ENCODE measurements at places on chromosomes 6 and 20.

DNA sequence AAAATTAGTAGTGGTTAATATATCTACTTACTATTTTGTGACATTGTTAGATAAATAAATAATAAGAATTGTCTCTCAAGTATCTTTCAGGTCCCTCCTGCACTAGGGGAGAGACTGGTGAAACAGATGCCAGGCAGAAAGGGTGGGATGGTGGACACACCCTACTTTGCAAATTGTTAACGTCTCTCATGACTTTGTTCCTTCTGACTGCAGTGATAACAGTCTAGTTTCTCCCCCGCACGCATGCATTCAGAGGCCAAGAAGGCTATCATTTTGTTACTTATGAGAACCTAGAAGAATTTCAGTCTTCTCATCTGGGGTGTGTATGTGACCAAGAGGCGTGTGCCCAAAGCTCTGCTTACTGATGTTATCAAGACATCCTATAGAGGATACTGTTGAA lies 152.3 kb downstream of the EDN1 start:
- no peak for DNase-seq

DNA sequence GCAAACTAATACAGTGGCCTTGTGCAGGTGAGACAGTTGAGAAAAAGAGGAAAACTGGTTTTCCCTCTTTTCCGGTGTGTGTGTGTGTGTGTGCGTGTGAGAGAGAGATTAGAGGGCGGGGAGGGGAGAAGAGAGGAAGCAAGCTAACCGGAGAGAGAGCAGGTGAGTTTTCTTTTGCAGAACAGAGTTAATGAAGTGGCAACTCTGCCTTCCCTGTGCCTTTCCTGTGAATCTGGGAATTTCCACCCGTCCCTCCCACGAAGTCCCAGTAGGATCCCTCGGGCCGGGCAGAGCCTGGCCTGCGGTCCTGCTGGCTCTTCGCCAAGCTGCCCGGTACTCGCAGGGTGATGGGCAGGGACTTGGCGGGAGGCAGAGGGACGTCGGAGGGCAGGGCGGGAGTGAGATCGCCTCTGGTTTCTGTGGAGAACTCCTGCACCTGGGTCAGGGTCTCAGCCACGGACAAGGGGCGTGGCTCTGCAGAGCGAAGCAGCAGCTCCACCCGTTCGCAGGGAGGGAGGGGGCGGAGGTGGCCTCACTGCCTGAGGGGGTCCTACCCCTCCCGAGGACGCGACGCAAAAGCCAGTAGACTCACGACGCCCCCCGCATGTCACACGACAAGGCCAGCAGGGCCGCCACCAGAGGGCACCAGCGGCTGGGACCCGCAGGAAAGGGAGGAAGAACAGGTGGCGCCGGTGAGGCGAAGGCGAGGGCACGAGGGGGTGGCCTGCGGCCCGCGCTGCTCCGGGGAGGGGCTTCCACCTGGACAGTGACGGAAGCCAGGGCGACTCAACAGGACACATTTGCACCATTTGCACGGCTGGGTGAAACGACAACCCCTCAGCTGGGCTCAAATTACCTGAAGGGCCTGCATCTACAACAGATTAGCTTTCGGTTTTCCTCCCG lies 51.2 kb upstream of the RNF182 start:
- DNase-seq: peak; percentile 58

GRCh38 chr20:59153355-59153681 lies 10.3 kb upstream of the ZNF831 start:
- DNase-seq: no peak

DNA sequence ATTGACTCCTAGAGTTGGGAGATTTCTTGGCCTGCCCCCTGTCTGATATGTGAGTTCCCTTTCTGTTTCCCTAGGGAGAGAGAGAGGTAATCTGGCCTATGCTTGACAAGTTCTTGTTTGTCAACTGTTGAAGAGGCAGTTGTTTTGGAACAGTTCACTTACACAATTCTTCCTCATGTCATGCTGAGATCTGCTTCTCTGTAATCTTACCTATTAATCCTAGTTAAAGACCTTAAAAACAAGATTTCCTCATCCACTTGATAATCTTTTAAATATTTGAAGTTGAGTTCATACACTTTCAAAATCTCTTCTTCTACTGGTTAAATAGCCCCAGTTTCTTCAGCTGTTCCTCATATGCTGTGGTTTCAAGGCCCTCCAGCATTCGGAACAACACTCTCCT lies 89.9 kb downstream of the FIG4 start:
- no peak for DNase-seq

GRCh38 chr6:124203101-124203811 lies 399.6 kb downstream of the NKAIN2 start:
- DNase-seq: no peak

DNA sequence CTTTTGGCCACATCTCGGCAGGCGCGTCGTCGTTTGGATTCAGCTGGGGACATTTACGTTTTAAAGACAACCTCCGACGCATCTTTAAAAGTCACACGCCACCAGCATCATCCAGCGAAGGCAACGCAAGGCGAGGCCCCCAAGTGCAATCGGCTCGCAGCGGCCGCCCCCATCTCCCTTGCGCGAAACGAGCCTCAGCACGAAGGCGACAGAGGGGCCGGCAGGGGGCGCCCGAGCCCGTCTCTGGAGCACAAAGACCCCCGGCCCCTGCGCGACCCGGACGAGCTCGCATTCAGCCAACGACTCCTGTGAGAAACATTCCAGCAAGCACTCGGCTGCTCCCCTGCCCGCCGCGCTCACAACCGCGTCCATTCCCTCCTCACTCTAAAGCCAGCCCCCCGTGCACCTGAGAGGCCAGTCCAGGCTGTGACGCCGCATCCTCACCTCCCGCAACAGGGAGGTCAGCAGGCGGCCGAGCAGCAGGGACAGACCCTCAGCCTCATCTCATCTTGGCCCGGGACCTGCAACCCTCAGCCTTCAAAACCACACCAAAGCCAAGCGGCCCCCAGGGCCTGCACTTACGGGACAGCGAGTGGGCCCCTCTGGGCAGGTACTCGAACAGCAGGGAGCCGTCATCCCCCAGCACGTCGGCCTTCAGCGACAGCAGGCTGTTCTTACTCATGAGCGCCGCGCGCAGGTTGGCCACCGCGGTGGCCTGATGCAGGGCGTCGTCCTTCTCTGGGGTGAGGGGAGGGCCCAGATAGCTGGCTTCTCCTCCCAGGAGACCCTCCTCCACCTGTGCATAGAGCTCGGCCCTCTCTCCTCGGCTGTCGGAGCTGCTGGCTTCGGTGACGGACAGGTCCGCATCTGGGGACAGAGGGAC lies 35.8 kb downstream of the SLC2A4RG start:
- no peak for DNase-seq

GRCh38 chr6:7100753-7101081 lies 7.0 kb upstream of the RREB1 start:
- no peak for DNase-seq

DNA sequence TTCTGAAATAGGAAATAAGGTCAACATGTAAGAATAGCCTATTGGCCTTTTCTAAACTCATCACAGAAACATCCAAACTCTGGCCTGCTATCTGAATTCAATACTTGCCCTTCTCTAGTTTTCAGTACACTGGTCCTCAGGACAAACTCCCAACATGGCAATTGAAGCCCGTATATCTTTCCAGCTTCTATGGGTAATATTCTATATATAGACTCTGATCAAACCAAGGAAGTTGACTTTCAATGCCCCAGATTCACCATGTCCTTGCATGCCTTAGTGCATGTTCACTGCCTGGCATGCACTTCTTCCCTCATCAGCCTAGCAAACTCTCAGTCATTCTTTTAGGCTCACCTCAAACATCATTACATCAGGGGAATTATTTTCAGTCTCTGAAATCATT lies 73.2 kb downstream of the RSPO3 start:
- no peak for DNase-seq

- no peak for DNase-seq
These were observed 183.6 kb upstream of the QKI start for GRCh38 chr6:163230901-163231300.

GRCh38 chr6:10725044-10725443 lies 2.2 kb downstream of the TMEM14C start:
- no peak for DNase-seq

DNA sequence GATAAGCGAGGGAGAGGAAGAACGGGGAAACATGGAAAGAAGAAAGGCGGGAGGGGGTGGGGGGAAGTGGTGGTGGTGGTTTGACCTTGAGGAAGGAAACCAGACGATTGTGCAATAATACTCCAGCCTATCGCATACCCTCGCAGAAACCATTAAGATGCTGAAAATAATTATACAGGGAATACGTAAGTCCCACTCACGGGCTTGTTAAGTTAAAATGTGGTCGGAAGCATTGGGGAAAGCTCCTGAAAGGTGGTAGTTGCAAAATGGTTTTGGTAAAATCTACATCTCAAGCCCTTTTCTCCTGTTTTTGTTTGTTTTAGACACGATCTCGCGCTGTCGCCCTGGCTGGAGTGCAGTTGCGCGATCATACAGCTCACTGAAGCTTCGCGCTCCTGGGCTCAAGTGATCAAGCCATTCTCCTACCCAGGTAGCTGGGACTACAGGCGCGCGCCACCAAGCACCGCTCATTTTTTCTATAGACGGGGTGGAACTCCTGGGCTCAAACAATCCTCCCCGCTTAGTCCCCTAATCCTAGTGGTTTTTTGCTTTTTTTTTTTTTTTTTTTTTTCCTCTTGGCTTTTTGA lies 128.9 kb upstream of the ZNF184 start:
- DNase-seq: no peak

DNA sequence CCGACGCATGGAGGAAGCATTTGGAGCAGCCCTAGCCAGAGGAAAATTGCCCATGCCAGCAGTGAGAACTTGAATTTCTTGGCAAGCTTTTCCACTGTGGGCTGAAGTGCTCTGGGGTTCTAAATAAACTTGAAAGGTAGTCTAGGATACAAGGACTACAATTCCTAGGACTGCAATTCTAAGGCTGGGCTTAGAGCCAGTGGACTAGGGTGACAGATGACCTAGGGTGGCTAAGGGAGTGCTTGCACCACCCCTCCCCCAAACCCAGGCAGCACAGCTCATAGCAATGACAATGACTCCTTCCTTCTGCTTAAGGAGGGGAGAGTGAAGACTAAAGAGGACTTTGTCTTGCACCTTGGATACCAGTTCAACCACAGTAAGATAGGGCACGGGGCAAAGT lies 122.3 kb downstream of the THBS2 start:
- DNase-seq: no peak

DNA sequence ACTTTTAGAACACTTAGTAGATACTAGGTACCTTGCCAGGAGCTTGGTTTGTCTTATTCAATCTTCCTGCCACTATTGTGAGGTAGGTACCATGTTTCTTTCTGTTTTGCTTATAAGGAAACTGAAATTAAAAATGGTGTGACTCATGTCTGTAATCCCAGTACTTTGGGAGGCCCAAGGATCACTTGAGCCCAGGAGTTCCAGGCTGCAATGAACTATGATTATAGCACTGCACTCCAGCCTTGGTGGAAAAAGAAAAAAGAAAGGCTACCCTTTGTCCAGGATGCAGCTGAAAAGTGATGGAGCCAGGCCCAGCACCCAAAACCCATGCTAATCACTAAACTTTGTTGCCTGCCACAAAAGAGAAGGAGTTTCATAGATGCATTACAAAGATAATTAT lies 34.1 kb upstream of the LAMA4 start:
- no peak for DNase-seq

- no peak for DNase-seq
These were observed 140.8 kb downstream of the VEGFA start for GRCh38 chr6:43910638-43911353.

GRCh38 chr6:150813993-150814359 lies 51.5 kb upstream of the MTHFD1L start:
- no peak for DNase-seq

- DNase-seq: no peak
These were observed 52.5 kb downstream of the MAFB start for GRCh38 chr20:40636486-40636885.

DNA sequence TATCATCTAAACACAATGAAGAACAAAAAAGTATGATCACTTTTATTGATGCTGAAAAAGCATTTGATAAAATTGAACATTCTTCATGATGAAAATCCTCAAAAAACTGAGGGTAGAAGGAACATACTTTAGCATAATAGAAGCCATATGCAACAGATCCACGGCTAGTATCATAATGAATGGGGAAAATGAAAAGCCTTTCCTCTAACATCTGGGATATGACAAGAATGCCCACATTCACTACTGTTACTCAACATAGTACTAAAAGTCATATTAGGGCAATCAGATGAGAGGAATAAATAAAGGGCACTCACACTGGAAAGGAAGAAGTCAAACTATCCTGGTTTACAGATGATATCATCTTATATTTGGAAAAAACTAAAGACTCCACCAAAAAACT lies 256.6 kb downstream of the RFPL4B start:
- no peak for DNase-seq

- no peak for DNase-seq
These were observed 3.8 kb upstream of the OGFRL1 start for GRCh38 chr6:71284785-71285184.

DNA sequence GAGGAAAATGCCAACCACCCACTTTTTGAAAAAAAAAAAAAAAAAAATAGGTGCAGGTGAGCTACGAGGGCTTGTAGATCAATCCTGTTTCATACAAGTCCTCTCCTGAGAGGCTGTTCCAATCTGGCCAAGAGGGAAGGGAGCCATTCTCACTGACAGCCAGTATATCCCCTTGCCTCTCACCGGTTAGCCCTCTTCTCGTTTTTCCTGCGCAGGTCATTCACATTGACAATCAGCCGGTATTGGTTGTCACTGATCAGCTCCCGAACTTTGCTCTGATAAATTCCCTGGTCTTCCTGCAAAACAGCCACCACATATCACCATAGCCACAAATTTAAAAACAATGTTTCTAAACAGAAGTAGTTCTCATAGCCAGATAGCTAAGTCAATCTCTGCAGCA lies 1.4 kb downstream of the MCM3 start:
- no peak for DNase-seq

DNA sequence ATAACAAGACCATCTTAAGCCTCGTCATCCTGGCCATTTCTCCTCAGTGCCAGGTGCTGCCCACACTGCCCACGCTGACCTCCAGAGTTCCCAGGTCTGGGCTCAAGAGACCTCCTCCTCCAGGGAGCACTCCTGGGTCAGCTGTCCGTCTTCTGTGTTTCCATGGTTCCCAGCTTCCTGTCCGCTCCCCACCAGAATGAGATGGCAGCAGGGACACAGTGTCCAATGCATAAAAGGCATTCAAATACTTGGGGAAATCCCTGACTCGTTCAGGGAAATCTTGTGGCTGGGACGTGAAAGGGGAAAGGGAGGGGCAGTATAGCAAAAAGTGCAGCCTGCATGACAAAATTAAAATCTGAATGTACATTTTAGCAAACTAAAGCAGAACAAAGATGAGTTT lies 54.3 kb downstream of the SLC23A2 start:
- DNase-seq: no peak

GRCh38 chr20:16608277-16608650 lies 35.0 kb upstream of the KIF16B start:
- no peak for DNase-seq

DNA sequence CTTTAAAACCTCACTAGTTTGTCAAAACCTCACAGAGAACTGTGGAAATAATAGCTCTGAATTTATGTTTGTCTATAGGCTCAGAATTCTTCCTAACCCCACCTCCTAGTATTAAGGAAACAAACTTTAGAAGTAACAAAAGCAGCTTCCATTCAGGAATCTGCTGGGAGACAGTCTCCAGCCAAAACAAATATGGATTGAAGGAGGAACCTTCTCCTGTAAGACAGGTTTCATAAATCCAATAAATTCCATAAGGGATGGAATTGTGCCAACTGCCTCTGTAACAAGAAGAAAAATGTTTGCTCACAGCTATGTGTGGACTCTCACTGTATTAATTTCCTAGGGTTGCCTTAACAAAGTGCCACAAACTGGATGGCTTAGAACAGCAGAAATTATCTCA lies 7.5 kb downstream of the SYCP2 start:
- DNase-seq: no peak

All from activated gamma-delta T cell treated with anti-CD3 and anti-CD28 coated beads, Interleukin-2, amount 50 U/mL, for 16 hours (primary cell).